ENCODE measurements at places on chromosomes 11 and 22. TPM values are rescaled to one million over a fixed set of nuclear protein-coding genes. Genes with fewer than 3 reads are reported as not detected.

Gene MUC2
- polyA plus RNA-seq, result not detected

DNA sequence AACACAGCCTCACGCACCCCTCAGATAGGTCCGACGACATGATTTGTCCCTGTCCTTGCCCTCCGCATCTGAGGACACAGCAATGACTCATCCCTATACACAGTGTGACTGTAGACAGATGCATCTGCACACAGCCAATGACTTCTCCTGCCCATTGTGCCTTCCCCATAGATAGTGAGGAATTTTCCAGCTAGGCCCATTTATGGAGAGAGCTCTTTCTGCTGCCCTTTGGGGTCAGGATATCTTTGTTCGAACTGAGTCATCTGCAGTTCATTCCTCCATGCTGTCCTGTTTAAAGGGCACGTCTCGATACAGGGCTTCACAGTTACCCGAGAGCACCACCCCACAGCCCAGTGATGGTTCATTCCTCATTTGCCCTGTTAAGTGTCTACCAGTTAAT, 96.7 kb downstream of the LARGE1 start:
- no peak for DNase-seq
- no peaks in the 10 kb centered on the region for H3K27me3 ChIP-seq
- no peaks in the 10 kb centered on the region for H3K36me3 ChIP-seq
- no peak overlapping the region for H3K4me3 ChIP-seq
- H3K27ac ChIP-seq, result peak overlapping the region; percentile 6

DNA sequence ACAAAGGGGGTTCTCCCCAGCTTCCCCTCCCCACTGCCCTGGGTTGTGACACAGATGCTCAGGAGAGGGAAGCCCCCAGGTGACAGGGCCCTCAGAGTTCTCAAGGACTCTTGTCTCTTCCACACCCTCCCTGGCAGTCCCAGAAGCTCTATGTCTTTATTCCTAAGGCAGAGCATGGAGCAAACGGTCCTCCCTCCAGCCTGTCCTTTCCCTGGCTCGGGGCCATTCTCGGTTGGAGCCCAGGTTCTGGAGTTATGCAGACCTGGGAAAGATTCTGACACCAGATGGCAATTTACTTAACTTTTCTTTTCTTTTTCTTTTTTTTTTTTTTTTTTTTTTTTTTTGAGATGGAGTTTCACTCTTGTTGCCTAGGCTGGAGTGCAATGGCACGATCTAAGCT, 186.6 kb downstream of the CEP164 start:
- H3K4me3 ChIP-seq, result no peak overlapping the region
- H3K27me3 ChIP-seq, result peaks cover 5% of the 10 kb centered on the region
- no peak overlapping the region for H3K27ac ChIP-seq
- H3K36me3 ChIP-seq, result no peaks in the 10 kb centered on the region

- H3K4me3 ChIP-seq, result no peak overlapping the region
- H3K4me1 ChIP-seq, result peaks cover 7% of the 10 kb centered on the region
- peaks cover 19% of the 10 kb centered on the region for H3K27me3 ChIP-seq
- H3K36me3 ChIP-seq, result no peaks in the 10 kb centered on the region
Observed at GRCh38 chr22:49301398-49302149, 526.1 kb downstream of the BRD1 start.
